ENCODE measurements at places on chromosomes 7 and 10. TPM values are rescaled to one million over a fixed set of nuclear protein-coding genes. Genes with fewer than 3 reads are reported as not detected.
A peak's percentile ranks its signal among the peaks of the same experiment; 100 is the strongest.

Gene WNT2
- 0.65 TPM for total RNA-seq

Gene LIPN
- not detected for total RNA-seq

Gene CPA1
- 2.3 TPM for total RNA-seq

Gene CALML5
- total RNA-seq, result not detected

Gene CALHM1
- not detected for total RNA-seq

Gene FAM25G
- not detected for total RNA-seq

Gene OR6V1
- total RNA-seq, result not detected

Gene FEZF1
- not detected for total RNA-seq

Gene PFKFB3
- total RNA-seq, result 1,086 TPM

Gene CHAT
- total RNA-seq, result not detected

Gene VSTM4
- 26.2 TPM for total RNA-seq

Gene KIAA1217
- 12.7 TPM for total RNA-seq

GRCh38 chr7:2886900-2887299 is 42.8 kb upstream of the GNA12 start:
- no peak for DNase-seq

- DNase-seq, result no peak
Measured at GRCh38 chr7:127582361-127582760, 3.0 kb downstream of the GCC1 start.

DNA sequence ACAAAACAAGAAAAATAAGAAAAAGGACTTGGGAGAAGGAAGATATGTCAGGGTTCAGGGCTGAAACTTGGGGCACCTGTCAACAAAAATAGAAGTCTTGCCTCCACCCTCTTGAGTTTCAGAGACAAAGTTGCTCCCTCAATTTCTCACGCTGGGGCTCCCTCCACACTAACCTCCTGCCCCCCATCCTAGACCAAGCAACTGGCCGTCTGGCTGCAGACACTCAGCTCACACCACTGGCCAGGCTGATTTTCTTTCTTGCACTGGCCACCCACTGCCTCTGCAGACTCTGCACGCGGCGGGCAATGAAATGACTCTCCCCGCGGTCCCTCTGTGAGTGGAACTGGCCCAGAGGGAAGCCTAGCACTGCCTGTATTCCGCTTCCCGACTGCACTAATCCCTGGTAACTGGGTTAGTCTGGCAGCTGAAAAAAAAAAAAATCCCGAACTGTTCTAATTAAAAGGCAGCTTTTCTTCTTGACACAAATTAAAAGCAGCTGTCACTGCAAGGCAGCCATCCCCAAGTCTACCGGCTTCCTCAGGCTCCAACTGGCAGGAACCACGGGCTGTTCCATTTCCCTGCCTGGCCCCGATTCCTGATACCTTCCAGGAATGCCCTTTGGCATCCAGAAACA is 83.5 kb downstream of the SPDYE5 start:
- no peak for DNase-seq

DNA sequence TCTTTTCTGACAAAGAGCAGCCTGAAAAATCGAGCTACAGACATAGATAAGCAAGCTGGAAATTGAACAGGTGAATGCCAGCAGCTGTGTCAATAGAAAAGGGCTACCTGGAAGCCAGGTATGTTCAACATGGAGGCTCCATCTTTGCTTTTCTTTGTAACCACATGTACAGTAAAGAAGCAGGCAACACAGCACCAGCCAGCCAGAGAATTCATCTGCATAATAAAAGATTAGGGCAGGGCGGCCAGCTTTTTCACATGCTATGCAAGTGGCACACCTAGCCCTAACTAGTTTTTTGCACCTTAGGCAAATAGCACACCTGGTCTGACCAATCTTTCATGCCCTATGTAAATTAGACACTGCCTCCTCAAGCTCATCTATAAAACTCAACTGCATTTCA is 25.7 kb downstream of the COG5 start:
- DNase-seq, result no peak

GRCh38 chr7:87047-87446 is 105.3 kb upstream of the FAM20C start:
- no peak for DNase-seq

DNA sequence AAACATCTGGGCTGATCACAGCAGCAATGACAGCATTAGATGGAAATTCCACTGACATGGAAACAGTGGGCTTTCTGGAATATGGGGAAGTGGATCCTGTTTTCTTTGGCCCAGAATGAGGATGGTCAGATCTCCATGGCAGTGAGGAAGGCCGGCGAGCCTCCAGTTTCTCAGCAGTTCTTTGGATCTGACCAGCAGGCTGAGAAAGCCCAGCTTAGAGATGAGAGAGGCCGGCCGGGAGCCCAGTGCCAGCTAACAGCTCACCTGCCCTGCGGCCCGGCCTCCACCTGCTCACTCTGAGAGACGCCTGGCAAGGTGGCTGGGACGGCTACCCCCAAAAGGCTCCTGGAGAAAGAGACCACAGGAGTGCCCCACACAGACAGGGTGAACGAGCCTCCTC is 24.2 kb downstream of the GPER1 start:
- no peak for DNase-seq

DNA sequence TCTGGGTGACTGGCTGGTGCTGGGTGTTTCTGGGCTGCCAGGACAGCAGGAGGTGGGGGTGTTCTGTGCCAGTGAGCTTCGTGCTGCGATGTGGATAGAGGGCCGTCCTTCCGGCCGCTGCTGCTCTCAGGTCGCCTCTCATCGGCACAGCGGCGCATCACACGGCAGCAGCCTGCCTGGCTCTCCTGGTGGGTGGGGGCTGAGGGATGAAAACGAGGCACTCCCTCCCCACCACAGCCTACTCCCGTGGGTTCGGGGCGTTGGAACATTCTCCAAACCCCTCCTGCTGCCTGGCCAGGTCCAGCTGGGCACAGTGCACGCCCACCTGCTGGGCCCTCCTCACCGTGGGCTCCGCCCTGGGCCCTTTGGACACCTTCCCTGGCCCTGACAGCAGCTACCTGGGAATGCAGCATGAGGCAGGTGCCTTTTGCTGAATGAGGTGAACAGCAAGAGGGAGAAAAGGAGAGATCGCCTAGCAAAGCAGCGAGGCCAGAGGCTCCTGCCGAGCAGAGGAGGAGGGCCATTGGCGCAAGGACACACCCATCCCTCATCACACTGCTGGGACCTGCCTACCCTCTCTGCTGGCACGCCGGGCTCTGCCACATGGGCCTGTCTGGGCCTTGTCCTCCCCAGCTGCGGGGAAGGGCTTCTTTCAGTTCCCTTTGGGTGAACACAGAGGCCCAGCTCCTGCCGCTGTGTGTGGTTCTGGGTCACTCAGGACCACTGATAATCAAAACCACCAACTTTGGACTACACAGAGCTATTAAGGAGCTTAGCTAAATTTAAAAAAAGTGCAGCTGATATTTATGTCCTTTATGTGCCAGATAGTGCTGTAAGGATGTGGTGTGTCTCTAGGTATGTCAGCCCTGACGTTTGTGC is 33.4 kb downstream of the INPP5A start:
- no peak for DNase-seq

GRCh38 chr7:21113609-21114415 is 314.1 kb upstream of the SP4 start:
- DNase-seq, result no peak

DNA sequence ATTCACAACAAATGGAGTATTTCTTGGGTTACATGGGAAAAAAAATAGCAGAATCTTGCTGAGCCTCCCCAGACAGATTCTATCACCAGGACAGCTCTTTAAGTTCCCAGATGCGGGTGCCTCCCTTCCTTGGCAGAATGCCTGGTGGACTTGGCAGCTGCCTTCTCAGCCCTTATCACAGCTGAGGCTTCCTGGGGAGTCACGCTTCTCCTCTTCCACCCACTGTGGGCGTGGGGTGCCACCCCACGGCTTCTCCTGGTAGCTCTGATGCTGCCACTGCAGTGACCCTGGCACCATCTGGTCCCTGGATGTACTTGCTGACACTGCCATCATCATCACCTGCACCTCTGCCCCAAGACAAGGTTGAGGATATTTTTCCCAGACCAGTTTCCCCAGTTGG is 16.2 kb upstream of the NME8 start:
- no peak for DNase-seq

GRCh38 chr7:7099584-7100014 is 82.7 kb upstream of the C1GALT1 start:
- DNase-seq, result peak; percentile 44

- no peak for DNase-seq
Measured at GRCh38 chr10:88974446-88975376, 15.9 kb upstream of the FAS start.

- no peak for DNase-seq
Measured at GRCh38 chr10:129536336-129536735, 69.3 kb downstream of the MGMT start.

- no peak for DNase-seq
Measured at GRCh38 chr10:122316224-122316884, 45.3 kb downstream of the BTBD16 start.

DNA sequence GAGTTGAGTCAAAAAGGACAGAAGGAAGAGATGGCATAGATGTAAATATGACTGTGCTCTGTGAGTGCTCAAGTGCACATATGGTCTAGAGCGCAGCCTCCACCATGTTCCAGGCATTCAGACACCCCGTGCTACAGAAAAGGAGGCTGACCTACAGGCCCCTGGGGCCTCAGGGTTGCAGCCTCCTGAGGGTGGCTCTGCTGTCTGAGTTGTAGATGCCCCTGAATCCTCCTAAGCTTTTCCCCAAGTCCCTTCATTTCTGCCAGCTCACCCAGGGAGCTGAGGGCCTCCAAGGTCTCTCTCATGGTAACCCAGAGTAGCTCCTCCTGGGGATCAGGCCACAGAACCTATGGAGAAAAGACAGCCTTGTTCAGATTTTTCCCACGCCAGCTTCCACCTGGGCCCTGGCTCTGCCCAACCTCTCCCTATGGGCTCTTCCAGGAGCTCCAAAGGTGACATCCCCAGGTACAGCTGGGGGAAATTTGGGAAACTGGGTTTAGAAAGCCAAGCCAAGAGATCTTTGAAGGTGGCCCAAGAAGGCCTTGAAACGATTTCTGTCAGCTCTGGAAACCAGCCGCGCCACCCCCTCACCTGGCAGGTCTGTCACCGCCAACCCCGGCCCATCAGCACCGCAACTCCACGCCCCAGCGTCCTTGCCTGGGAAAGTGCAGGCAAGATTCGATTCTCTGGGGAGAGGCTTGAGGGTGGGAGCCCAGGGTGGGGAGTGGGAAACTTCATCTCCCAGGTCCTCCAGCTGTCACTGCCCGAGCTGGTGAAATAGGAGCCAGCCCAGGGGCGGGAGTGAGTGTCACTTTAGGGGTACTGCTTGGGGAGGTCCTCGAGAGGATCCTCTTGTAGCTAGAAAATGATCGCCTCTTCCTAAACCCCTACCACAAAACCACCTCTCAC is 2.4 kb downstream of the ZNF467 start:
- DNase-seq, result no peak
